Peyer's patch (tissue), 4 donors: ENCODE measurements at places on chromosomes 13 and 19. TPM values are rescaled to one million over a fixed set of nuclear protein-coding genes. Genes with fewer than 3 reads are reported as not detected.

- H3K4me3 ChIP-seq: no peak overlapping the region
- no peak overlapping the region for H3K27ac ChIP-seq
- DNase-seq: no peak
Measured at GRCh38 chr13:102626928-102627327, 30.1 kb downstream of the TPP2 start.

- no peaks in the 10 kb centered on the region for H3K36me3 ChIP-seq
- H3K27me3 ChIP-seq: peaks cover 48% of the 10 kb centered on the region
- no peak overlapping the region for H3K27ac ChIP-seq
Measured at GRCh38 chr19:55447421-55448174, 4.5 kb upstream of the SHISA7 start.

GRCh38 chr13:32390484-32390883 is 37.4 kb downstream of the N4BP2L1 start:
- peaks cover 3% of the 10 kb centered on the region for H3K4me1 ChIP-seq
- H3K36me3 ChIP-seq: no peaks in the 10 kb centered on the region
- H3K27ac ChIP-seq: no peak overlapping the region
- H3K4me3 ChIP-seq: no peak overlapping the region

DNA sequence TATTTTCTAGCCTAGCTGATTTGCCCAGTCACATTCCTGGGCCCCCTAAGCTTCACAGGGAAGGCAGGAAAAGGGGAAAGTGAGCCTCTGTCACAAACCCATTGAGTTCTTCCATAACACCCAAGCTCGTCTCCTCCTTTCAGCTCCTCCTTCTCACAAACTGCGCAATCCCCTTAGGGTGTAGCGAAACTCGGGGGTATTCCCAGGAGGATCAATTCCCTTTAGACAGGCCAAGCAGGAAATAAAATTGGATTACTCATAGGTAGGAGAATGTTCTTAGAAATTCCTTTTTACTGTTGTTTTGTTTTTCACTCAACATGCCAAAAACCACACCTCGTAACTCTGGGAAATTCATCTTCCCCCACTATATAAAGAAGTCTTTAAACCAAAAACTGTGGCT is 139.3 kb downstream of the IRS2 start:
- H3K36me3 ChIP-seq: no peaks in the 10 kb centered on the region
- no peak for DNase-seq
- no peaks in the 10 kb centered on the region for H3K27me3 ChIP-seq
- H3K4me1 ChIP-seq: no peaks in the 10 kb centered on the region
- H3K4me3 ChIP-seq: no peak overlapping the region

Gene LILRA2
- 0.80 TPM for total RNA-seq

Gene GPC5
- 4.1 TPM for total RNA-seq

Gene ZNF845
- 7.4 TPM for total RNA-seq

Gene NBEA
- total RNA-seq: 3.2 TPM

Gene TNNT1
- not detected for total RNA-seq
